Activated naive CD8-positive, alpha-beta T cell treated with anti-CD3 and anti-CD28 coated beads, Interleukin-2, amount 50 U/mL, for 24 hours (primary cell): ENCODE measurements at places on chromosomes 7 and 10.

GRCh38 chr7:131355917-131356777 lies 28.5 kb downstream of the MKLN1 start:
- no peak for DNase-seq

GRCh38 chr7:131203291-131203976 lies 124.2 kb upstream of the MKLN1 start:
- no peak for DNase-seq

GRCh38 chr10:78296785-78297184 lies 263.1 kb downstream of the RPS24 start:
- no peak for DNase-seq

GRCh38 chr7:16365177-16365576 lies 56.2 kb downstream of the CRPPA start:
- DNase-seq = no peak

- DNase-seq = no peak
These were observed 812 bp downstream of the PROSER2 start for GRCh38 chr10:11823989-11824346.

- DNase-seq = no peak
These were observed 41.4 kb upstream of the NPFFR1 start for GRCh38 chr10:70324951-70325781.
